ENCODE measurements at places on chromosomes 13 and 19.

DNA sequence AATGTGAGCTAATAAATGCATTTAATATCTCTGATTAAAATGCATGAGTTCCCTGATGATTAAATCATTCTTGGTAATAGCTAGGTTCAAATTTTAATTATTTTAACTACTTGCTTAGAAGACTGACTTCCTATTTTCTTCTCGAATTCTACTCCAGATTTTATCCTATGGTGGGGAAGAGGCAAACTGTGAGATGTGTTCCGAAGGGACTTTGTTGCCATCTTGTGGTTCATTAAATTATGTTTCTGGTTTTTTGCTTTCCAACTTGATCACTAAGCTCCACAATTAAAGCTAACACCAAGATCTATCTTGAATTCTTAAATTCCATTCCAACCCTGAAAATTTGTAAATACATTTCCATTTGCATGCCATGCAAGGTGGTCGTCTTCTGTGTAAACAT, 538.4 kb upstream of the PCDH20 start:
- DNase-seq = no peak

GRCh38 chr19:55258828-55259539, at the start of gene PPP6R1:
PPP6R1 (minus strand) TSS chr19:55259017; CDS start chr19:55247103, 11,914 bp downstream.
- DNase-seq = peak; percentile 91

DNA sequence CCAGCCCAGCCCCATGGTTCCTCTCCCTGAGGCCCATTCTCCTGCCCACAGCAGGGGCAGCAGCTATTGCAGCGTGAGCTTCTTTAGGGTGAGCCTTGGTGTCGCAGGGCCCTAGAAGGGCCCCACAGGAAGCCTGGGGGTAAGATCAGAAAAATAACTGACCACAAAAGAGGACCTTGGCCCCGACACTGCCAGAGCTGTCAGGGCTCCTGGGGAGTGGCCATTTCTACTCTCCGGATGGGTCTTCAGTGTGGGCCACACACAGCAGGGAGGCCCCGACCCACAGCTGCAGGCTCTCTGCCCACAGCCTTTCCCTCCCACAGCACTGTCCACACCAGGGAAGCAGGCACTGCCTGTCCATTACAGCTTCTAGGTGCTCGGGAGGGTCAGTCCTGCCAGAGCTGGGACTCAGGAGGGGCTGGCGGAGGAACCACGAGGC, 3.5 kb upstream of the SIGLEC8 start:
- no peak for DNase-seq

GRCh38 chr13:27168086-27168485, 3.5 kb downstream of the USP12 start:
- no peak for DNase-seq

GRCh38 chr19:39446365-39447084, 1.1 kb downstream of the SUPT5H start:
- DNase-seq = no peak

- DNase-seq = no peak
Observed at GRCh38 chr19:45828945-45829344, 13.8 kb upstream of the RSPH6A start.

- no peak for DNase-seq
Observed at GRCh38 chr19:9857076-9857721, 22.1 kb downstream of the PIN1 start.

DNA sequence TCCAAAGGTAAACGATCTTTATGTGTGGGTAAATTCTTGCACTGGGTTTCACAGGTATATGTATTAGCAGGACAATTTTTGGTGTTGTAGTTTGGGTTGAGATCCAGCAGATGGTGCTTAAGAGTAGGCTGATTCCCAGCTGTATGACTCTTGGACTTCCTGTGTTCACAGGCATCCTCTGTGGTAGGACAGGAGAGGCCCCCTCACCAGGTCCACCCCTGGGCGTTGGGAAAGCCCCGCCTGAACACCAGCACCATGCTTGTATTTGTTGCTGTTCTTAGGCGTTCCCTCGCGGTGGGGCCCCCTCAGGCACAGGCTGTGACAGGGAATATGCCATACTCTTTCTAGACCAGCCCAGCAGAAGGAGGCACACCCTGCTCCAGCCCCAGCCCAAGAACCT, 49.5 kb upstream of the PCDH17 start:
- no peak for DNase-seq

DNA sequence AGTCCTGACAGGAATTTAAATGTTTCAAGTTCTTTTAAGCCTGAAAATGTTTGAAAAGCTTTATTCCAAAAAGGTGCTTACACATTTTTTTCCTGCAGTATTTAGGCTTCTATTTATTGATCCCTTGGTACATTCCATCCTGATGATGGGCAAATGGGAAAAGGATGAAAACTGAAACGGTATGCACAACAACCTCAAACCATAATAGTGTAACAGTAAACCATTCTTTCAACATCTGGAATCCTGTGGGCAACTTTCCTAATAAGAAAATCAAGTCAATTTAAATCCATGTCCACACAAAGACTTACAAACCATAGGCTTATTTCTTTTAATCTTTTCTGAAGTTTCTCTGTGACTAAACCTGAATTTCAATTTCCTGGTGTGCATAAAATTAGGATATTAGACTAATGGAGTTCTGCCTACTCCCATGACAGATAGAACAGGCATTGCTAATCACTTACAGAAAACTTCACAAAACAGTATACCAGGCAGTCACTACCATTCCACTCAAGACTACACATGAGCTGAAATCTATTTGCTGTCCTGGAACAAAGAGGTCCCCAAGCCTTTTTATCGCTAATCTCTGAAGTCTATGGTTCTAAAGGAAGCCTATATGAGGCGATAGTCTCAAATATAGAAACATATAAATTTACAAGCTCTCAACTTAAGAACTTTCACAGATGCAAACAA, 103.3 kb downstream of the DLEU7 start:
- no peak for DNase-seq

GRCh38 chr13:54486421-54487166, 1458.0 kb downstream of the OLFM4 start:
- DNase-seq = no peak

GRCh38 chr19:46524308-46524707, 28.6 kb upstream of the PNMA8B start:
- DNase-seq = no peak

- no peak for DNase-seq
Observed at GRCh38 chr13:109547942-109548341, 238.4 kb downstream of the IRS2 start.

DNA sequence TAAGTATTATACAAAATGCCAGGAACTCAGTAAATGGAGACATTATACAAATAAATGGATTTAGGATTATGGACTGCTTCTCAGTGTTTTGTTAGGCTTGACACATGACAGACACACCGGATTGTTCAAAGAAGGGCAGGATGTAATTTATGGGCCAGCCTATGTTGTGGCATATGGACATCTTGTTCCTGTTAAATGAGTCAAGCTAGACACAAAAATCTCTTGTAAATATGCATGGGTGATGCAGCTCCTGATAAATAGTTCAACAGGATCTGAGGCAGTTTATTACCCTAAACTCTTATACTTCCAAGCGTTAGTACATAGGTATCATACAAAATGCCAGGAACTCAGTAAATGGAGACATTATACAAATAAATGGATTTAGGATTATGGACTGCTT, 502.3 kb downstream of the TBC1D4 start:
- no peak for DNase-seq

DNA sequence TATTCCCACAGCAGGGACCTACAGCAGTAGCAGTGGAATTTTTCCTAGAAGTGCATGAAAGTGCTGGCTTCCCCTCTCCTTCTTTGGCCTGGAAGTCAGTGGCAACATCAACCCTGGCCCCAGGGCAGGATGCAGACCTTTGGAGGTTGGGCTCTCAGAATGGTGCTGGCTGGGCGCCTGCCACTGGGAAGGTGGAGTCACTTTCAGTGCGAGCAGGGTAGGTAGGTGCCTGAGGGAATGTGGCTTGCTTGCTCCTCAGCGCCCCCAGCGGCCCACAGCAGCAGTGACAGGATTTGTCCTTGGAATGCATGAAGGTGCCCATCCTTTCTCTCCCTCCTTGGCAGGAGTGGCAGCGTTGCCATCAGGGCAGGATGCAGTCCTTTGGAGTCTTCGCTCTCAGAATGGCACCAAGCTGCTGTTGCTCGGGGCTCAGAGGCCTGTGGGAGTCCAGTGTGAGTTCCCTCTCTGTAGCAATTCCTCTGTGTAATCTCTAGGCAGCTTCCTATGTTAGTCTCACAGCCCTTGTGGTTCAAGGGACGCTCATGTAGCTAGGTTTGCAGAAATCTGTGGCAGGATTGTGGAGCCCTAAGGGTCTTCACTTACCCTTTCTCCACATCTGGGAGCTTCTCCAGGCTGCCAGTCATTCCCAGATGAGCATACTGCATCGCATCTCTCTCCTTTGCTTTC, 354.4 kb upstream of the DACH1 start:
- no peak for DNase-seq

DNA sequence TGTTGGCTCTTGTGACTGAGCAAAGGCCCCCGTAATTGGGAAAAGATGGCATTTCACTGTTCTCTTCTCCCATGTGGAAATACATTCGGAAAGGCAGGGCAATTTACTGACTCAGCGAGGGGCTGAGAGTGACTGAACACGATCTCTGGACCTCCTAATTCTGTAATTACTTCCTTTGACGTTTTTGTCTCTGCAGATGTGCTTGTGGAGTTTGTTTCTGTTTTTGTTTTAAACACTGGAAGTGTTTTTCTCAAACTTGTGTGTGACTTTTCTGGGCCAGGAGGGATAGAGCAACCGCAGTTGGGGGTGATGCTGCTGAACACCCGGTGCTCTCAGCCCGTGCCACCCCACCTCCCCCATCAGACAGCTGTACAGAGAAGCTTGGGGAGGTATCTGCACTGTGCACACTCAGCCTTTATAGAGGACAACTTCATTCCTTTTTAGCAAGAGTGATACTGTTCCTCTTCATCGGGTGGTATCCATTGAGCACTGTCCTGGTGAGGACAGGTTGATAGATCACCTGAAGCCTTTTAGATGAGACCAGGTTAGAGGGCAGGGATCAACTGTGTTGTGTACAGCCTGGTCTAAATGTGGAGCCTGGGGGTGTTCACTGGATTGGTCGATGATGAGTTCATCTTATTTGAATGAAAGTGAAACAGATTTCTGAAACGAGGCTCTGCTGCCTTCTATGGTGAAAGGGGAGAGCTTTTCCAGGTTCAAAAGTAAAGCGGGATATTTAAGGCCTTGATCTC, 117.4 kb downstream of the ESD start:
- DNase-seq = no peak

DNA sequence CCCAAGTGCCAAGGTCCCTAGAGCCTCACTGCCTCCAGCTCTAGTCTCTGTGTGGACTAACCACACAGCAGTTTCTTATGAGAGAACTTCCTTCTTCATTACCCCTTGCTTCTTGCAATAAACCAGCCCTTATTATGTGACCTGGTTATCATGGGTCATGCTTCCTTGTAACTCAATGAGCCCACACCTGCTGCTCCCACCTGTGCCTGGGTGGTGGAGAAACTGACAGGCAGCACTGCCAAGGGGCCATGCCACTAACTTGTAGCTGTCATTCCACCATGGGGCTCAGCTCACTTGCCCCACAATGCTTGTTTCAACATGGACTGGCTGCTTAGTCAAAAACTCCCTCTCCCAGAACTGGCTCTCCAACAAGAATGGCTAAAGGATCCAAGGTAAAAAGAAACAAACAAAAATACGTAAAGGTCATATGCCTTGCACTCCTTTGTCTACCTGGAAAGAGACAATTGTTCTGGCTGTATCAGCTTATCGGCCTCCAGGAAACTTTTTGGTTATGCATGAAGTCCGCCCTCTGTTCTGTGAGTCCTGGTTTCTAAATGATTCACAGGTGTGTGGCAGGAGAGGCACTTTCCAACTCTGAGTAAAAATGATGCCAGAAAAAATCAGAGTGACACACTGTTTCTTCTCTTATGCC, 446.4 kb downstream of the COG6 start:
- DNase-seq = peak; percentile 29

DNA sequence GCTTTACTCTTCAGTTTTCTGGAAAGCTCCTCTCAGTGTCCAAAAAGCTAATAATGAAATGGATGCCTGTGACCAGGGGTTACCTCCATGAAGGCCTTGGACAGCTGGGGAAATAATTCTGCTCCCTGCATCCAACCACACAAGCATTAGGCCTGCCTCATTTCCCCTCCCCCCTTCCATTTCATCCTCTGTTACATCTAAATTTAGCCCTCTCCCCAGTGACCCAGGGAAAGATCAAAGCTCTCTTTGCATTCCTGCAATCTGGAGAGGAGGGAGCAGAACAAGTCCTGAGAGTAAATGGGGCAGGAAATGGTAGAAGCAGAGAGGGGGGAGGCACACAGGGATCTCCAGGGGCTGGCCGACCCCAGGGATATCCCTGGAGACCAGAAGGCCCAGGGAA, 452.7 kb downstream of the TSHZ3 start:
- no peak for DNase-seq

- no peak for DNase-seq
Observed at GRCh38 chr13:46265292-46265691, 53.6 kb downstream of the LRRC63 start.

GRCh38 chr19:58154287-58154678, 3.7 kb upstream of the ZNF329 start:
- peak; percentile 2 for DNase-seq

- DNase-seq = no peak
Observed at GRCh38 chr13:27257648-27258253, 6.4 kb downstream of the RPL21 start.

DNA sequence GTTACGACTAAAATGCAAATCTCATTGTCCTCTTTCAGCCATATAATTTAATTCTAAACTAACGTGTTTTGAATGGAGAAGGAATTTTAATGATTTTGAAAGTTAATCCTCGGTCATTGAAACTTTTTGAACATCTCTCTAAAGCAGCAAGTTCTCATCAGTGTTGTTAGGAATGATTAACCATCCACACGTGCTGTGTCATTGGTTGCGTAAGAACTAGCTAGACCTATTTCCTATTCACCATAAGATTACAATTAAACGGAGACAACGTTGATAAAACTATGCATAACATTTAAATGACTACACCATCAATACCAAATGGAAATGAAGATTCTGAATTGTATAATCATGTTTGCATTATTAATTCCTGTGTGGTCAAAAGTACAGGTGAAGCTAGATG, 155.6 kb upstream of the IRS2 start:
- no peak for DNase-seq

GRCh38 chr13:67806796-67807195, 576.7 kb upstream of the PCDH9 start:
- no peak for DNase-seq

DNA sequence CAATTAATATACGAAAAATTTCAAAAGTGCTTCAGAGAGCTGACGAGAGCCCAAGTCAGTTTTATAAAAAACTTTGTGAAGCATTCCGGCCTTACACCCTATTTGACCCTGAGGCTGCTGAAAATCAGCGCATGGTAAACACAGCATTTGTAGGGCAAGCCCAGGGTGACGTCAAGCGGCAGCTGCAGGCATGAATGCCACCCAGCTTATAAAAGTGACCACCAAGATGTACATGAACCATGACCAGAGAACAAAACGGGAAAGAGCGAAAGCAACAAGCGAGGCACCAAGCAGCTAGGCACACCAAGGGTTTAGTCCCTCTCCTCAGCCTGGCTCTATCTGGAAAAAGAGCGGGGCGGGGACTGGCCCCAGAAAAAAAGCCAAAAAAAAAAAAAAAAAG, 6.0 kb downstream of the SIGLEC11 start:
- no peak for DNase-seq

GRCh38 chr19:3504735-3505134, 1.4 kb upstream of the FZR1 start:
- no peak for DNase-seq

Measured in stimulated activated CD4-positive, alpha-beta T cell treated with anti-CD3 and anti-CD28 coated beads, Interleukin-4, amount 100 ng/mL, for 48 hours (primary cell).